Cortex of kidney (tissue), 1 donor: ENCODE measurements at places on chromosomes 13 and 19.

- no peak for DNase-seq
These were observed 45.3 kb upstream of the GTF3A start for GRCh38 chr13:27379126-27379525.

- DNase-seq: no peak
These were observed 15.9 kb downstream of the ZDHHC20 start for GRCh38 chr13:21443171-21443570.

DNA sequence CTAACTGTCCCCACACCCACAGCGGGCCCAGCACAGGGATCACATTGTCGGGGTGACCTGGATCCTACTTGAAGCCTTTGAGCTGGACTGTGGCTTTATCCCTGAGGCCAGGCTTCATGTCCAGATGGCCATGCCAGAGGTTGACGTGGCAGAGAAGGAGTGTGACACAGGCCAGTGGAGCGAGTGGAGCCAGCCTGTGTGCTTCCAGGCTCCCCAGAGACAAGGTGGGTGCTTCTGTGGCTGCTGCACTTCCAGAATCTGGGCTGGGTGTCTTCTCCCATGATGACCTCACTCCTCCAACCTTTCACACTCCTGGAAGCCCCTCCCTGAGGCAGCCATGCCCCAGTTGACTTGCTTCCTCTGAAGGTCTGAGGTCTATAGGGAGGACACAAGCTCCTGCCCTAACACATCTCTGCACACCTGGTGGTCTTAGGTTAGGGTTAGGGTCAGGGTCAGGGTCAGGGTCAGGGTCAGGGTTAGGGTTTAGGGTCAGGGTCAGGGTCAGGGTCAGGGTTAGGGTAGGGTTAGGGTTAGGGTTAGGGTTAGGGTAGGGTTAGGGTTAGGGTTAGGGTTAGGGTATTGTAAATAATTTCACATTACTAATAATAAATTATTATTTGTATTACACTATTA, 13.1 kb upstream of the MZF1 start:
- no peak for DNase-seq

- DNase-seq: no peak
These were observed 83.9 kb downstream of the GNG7 start for GRCh38 chr19:2618611-2619010.

- no peak for DNase-seq
These were observed 5.0 kb downstream of the FOSB start for GRCh38 chr19:45472563-45473366.

DNA sequence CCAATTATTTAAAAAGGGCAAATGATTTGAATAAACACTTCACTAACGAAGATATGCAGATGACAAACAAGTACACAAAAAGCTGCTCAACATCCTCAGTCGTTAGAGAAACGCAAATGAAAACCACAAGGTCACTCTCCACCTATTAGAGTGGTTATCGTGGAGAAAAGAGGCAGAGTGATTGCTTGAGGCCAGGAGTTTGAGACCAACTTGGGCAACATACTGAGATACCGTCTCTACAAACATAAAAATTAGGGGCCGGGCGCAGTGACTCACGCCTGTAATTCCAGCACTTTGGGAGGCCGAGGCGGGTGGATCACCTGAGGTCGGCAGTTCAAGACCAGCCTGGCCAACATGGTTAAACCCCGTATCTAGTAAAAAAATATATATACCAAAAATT, 27.2 kb downstream of the BLOC1S3 start:
- no peak for DNase-seq

DNA sequence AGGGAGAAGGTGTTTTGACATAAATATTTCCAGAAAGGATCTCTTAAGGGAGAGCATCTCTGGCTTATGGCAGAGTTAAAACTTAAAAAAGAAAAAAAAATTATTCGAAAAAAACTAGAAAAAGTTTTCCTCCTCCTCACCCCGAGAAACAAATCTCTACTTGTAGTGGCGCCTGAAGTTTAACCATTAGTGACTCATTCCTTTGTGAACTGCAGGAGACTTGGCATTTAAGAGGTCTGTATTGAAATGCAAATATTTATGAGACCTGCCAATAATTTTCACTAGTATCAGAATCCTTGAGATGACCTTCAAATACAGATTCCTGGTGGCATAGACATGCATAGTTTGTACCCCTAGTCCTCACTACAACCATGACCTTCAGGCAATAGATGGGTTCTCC, 64.9 kb upstream of the MED4 start:
- no peak for DNase-seq

- DNase-seq: no peak
These were observed 9.7 kb downstream of the MAP2K2 start for GRCh38 chr19:4114181-4114580.

GRCh38 chr19:47529018-47529742, 14.3 kb upstream of the NAPA start:
- DNase-seq: no peak

- no peak for DNase-seq
These were observed 1177.3 kb upstream of the MIR17HG start for GRCh38 chr13:90170208-90170607.
